Stimulated activated CD8-positive, alpha-beta memory T cell treated with anti-CD3 and anti-CD28 coated beads, Interleukin-12 subunit alpha, Interleukin-12 subunit beta, amount 100 ng/mL, for 4 hours (primary cell): ENCODE measurements at places on chromosomes 1 and 21.

- no peak for DNase-seq
These were observed 666.9 kb downstream of the PLPP3 start for GRCh38 chr1:55912438-55912837.

- DNase-seq: no peak
These were observed 60.7 kb downstream of the FOXD2 start for GRCh38 chr1:47498551-47498950.

DNA sequence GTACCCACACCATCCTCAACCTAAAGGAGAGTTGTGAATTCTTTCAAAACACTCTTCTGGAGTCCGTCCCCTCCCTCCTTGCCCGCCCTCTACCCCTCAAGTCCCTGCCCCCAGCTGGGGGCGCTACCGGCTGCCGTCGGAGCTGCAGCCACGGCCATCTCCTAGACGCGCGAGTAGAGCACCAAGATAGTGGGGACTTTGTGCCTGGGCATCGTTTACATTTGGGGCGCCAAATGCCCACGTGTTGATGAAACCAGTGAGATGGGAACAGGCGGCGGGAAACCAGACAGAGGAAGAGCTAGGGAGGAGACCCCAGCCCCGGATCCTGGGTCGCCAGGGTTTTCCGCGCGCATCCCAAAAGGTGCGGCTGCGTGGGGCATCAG lies 638 bp upstream of the OLIG2 start:
- no peak for DNase-seq

DNA sequence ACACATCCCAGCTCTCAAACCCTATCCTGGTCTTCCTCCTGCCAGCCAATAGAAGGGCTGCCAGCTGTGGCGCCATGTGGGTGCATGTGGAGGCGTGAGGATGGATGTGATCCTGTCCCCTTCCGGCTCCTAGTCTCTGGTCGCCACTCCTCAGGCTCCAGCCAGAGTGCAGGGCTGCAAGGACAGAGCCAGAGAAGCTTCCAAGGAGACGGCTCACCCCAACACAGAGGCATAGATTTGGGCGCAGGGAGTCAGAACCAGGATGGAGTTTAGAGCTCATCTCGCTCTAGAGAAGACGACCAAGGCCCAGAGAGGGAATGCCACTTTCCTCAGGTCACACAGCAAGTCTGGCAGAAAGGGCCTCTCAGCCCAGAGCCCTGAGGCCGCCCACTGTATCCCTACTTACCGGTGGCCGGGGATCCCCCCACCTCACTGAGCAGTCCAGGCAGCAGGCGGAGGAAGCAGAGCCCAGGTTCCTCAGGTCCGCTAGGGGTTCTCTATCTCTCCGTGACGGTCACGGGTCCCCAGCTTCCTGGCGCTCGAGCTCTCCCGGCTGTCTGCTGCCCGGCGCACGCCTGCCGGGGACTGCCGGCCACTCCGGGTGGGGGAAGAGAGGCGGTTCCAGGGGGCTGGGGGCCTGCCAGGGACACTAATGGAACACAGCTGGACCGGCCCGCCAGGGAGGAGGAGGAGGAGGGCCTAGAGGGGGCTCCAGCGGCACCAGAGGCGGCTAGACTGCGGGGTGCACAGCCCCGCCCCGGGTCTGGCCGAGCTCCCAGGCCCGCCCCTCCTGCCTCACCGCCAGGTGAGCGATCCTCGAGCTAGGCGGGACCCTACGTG lies at the start of gene COL16A1:
Gene COL16A1, minus strand, starts transcription at position 587 of the 840 bp plus-strand sequence. CDS start 1,824 bp downstream, outside the sequence.
- no peak for DNase-seq

- no peak for DNase-seq
These were observed 15.9 kb downstream of the RCAN1 start for GRCh38 chr21:34598931-34599400.

DNA sequence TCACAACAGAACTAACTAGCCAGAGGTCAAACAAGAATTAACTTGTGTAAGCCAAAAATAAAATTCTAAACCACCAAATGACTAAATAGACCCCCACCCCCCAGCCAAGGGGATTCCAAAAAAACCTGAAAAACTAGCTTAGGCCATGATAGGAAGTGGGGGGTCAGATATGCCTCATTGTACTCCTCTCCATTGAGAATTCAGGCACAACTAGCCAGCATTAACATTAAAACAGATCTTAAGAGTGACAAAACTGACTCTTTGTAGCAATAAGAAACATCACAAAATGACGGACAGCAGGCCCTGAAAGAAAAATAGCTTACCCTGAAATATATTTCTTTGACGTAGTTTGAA lies 103.0 kb upstream of the ETV3 start:
- DNase-seq: no peak

DNA sequence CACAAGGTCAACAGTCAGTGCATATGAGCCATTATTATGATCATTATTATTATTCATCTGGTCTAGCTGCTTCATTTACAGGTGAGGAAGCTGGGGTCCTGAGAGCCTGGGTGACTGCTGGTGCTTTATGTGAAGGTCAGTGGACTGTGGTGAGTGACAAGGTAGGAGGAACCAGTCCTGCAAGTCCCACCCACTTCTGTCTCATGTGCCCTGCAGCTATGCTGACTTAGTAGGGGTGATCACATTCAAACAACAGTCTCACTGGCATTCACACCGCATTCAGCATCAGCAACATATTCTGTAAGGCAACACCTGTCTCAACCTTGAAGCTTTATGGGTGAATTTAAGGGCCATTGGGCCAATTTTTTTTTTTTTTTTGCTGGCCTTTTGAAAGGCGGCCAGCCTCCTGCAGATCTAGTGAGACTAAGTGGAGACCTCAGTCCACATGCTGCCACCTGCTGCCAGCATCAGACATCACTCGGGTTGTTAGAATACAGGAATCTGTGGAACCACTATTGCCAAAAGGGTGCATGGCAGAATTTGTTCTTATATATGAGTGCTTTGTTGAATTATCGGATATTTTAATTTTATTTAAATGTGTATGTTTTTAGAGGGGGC lies 59.9 kb upstream of the CACNA1E start:
- DNase-seq: no peak

DNA sequence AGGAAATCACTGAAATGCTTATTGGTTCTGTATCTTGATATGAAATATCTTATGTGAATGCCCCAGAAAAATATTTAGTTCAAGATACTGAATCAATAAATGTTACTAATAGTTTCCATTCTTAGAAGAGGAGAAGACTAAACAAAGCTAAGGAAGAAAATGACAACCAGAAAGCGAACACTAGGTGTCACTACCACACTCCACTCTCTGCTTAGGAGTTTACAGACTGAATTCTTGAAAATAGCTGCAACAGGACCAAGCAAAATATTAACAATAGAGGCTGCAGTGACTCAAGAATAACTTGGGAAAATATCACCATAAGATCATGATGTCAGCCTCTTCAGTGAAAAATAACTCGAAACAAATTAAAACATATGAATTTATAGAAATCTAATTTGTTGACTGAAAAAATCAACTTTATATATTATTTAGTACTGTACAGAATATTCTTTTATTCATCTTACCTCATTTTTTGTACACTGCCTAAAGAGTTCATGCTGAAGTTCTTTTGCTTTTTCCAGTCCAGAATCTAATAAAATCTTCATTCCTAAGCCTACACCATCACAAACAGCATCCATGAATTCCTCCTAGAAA lies 61.6 kb downstream of the KIF14 start:
- no peak for DNase-seq

- no peak for DNase-seq
These were observed 4.2 kb downstream of the SPATA21 start for GRCh38 chr1:16433030-16433429.

GRCh38 chr1:209618756-209619420 lies 33.3 kb downstream of the LAMB3 start:
- DNase-seq: no peak

DNA sequence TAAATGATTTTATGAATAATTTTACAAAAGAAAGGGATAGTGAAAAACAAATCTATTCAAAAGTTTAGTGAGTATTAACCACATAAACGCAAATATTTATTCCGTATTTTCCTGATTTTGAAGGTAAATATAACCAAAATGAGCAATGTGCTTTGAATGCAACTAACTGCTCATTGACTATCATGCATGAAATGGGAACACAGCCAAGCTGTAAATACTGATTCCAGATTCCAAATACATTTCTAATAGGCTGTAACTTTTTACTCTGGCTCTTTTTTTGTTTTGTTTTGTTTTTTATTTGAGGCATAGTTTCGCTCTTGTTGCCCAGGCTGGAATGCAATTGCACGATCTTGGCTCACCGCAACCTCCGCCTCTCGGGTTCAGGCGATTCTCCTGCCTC lies 41.8 kb downstream of the SELENOF start:
- DNase-seq: no peak

DNA sequence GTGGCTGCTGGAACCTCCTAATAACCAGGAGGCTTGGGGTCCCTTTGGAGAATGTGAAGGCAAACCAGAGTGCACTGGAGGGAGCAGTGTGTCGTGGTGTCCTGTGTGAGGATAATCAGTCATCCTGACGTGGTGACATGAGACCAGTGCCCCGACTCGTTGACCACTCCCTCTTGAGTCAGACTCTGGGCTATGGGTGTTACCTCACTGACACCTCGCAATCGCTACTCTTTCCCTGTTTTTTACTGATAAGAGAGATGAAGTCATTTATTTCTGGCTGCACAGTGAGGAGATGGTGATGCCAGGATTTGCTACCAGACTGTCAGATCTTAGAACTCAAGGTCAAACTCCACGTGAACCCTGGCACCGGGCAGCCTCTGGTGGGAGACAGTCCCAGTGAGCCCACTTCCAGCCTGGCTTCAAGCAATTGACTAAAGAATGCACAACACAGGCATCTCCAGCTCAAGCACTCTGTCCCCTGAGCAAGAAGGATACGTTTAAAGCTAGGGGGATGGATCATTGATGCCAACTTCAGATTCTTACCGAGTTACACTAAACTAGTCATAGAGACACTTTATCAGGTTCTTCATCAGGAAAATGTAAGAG lies 30.3 kb downstream of the UBASH3A start:
- DNase-seq: no peak

DNA sequence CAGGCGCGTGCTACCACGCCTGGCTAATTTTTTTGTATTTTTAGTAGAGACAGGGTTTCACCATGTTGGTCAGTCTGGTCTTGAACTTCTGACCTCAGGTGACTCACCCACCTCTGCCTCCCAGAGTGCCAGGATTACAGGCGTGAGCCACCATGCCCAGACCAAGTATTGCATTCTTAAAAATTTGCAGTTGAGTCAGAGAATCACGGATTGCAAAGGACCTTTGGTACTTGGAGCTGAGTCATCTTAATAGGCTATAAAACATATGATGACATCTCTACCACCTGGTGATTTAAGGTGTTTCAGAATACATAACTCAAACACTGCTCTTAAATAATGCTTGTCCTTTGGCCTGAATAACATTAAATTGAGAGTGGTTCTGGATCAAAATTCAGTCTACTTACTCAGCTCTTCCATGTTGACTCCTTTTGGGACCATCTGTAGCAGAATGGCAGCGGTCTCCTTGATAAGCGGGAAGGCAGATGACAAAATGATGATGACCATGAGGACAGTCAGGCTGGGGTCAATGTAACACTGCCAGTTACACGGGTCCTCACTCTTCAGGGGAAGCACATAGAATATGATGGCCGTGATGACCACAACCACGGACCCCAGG lies 10.4 kb downstream of the SLC30A10 start:
- DNase-seq: no peak

GRCh38 chr21:41107602-41108001 lies 60.4 kb upstream of the BACE2 start:
- no peak for DNase-seq

- DNase-seq: no peak
These were observed 3.3 kb downstream of the DISP1 start for GRCh38 chr1:222818171-222818570.
